Pons (tissue), 1 donor: ENCODE measurements at places on chromosomes 2 and 18.

DNA sequence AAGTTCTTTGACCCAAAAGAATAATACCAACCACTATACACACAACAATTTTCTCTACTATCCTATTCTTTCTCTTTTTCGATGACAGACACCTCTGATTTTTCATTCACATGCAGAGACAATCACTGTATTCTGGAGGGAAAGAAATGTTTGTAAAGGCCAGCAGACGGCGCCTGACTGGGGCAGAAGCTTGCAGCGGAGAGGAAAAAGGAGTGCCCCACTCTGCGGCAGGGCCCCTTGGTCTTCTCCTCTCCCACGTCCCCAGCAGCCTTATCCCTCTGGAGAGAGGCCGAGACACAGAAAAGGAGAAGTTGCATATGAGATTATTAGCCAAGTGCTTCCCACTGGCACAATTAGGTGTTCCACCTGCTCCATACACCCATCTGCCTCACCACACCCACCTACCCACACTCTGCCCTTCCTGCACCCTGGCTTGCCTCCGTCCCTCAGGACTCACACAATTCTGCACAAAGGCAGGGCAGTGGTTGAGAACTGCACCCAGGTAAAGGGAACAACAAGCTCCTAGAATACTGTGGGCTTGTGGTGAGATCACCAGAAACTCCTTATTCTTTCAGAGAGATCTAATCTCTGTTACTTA lies 687.3 kb downstream of the NRXN1 start:
- peak; percentile 30 for DNase-seq

DNA sequence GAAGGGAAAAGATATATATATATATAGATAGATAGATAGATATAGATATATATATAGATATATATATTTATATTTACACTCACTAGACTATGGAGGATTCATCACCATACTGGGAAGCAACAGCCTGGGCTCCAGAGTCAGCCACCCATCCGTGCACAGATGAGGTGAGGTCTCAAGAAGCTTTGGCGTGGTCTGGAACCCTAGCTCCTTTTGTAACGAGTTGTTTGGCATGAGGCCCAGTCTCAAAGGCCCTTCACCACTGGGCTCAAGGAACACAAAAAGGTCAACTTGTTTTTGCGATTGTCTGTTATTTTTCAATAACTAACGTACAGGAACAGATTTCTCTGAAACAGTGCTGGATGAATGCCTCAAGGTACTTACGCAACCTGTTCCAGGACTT lies 448.7 kb downstream of the CMPK2 start:
- no peak for DNase-seq

GRCh38 chr2:120919771-120920453 lies 184.2 kb downstream of the GLI2 start:
- no peak for DNase-seq

GRCh38 chr2:112776113-112776512 lies 8.2 kb downstream of the IL1A start:
- no peak for DNase-seq

- no peak for DNase-seq
These were observed 124.2 kb upstream of the CCDC68 start for GRCh38 chr18:55083461-55083860.

GRCh38 chr2:238141541-238142318 lies 3.3 kb downstream of the KLHL30 start:
- no peak for DNase-seq

- DNase-seq, result no peak
These were observed 178.8 kb downstream of the MC4R start for GRCh38 chr18:60193780-60194179.

DNA sequence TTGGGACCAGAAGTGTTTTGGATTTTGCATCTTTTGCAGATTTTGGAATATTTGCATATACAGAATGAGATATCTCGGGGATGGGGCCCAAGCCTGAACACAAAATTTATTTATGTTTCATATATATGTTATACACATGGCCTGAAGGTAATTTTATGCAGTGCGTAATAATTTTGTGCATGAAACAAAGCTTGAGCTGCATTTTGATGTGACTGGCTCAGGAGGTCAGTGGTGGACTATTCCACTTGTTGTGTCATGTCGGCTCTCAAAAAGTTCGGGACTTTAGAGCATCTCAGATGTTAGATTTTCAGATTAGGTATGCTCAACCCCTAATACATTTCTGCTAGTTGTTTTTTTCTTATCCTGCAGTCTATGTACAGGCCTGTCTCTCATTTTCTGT lies 145.4 kb downstream of the FAM210A start:
- peak; percentile 81 for DNase-seq

DNA sequence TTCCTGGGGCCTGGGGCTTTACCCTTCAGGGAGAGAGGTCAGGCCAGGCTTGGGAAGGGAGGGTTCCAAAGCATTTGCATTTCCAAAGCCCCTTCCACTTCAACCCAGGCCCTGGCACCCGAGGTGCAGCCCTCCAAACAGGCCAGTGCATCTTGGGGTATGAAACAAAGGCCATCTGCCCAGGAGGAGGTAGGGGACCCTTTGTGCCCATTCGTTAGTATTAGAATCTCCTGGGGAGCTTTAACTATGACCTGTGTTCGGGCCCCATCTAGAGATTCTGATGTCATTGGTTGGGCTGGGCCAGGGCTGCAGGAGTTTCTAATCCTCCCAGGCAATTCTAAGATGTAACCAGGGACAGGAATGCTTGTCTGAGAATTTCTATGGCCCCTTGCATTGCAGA lies 73.6 kb downstream of the CIB4 start:
- no peak for DNase-seq

DNA sequence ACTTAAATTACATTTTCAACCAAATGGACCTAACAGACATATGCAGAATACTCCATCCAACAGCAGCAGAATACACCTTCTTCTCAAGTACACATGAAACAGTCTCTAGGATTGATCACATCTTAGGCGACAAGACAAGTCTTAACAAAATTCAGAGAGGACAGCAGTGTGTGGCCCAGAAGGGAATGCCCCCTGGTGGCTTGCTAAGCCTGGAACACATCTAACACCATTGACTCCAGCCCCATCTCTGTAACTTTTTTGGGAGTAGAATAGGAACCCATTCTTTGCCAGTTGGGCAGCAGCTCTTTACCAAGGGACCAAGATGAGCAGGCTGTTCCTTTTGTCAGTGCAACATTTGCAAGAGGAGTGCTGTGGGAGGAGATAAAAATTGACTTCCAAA lies 249.9 kb downstream of the PLCL1 start:
- peak; percentile 60 for DNase-seq

- DNase-seq, result no peak
These were observed 204.6 kb downstream of the SP3 start for GRCh38 chr2:173760553-173760952.

- DNase-seq, result no peak
These were observed 195.7 kb upstream of the SESTD1 start for GRCh38 chr2:179460181-179460929.

- DNase-seq, result peak; percentile 9
These were observed 180.6 kb upstream of the RBMS1 start for GRCh38 chr2:160674146-160674750.

GRCh38 chr18:40921845-40922629 lies 1033.0 kb upstream of the PIK3C3 start:
- DNase-seq, result no peak

DNA sequence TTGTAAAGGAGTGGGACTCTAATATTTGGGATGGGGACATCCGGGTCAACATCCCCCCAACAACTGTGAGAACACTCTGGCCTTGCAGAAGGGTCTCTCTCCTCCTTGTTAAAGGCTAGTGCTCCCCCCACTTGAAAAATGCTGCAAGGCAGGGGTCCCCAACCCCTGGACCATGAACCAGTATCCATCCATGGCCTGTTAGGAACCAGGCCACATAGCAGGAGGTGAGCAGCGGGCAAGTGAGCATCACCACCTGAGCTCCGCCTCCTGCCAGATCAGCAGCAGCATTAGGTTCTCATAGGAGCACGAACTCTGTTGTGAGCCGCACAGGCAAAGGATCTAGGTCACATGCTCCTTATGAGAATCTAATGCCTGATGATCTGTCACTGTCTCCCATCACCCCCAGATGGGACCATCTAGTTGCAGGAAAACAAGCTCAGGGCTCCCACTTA lies 243.9 kb upstream of the ID2 start:
- DNase-seq, result no peak

GRCh38 chr18:62612289-62612645 lies 89.4 kb downstream of the ZCCHC2 start:
- no peak for DNase-seq

GRCh38 chr2:65300761-65301711 lies 73.4 kb downstream of the ACTR2 start:
- DNase-seq, result peak; percentile 58

DNA sequence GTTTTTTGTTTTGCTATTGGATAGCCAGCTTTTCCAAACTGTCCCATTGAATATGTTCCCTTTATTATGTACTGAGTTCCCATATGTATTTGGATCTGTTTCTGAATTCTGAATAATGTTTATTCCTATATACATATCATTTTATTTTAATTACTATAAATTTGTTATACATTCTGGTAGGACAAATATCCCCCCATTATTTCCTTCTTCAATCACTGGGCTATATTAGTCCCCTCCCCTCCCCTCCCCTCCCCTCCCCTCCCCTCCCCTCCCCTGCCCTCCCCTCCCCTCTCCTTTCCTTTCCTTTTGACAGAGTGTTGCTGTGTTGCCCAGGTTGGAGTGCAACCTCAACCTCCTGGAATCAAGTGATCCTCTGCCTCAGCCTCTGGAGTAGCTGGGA lies 26.3 kb downstream of the RAB3GAP1 start:
- DNase-seq, result no peak

DNA sequence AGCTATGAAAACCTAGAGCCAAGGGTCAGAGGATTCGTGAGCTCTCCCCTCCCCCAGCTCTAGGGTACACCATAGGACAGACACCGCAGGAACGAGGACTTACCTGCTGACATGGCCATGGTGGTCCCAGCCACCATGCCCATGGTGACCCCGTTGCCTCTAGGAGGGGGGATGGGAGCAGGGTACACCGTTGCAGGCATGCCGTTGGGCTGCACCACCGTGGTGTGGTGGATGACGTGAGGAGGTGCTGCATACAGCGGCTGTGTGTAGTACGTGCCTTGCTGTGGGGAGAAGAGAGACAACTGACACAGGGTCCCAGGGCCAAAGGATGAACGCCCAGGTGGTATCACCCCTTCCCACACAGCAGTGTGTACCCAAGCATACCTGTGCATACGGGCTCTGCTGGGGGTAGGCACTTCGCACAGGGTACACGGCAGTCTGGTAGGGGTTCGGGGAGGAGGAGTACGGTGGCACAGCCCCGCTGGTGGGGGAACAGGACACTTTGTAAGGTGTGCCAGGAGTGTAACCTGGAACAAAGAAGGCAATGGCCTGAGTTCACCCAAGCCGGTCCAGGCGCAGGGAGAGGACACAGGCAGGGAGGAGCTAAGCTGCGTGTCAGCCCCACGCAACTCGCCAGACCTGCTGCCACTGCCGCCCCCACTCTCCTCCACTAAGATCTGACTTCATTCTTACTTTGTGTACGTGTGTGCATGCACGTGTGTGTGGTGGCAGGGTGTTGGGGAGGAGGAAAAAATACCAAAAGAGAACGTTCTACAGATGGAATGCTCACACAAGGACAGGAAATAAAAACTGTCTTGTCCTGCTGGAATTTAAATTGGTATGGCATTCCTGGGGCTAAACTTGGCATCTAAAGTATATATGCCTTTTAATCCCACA lies 37.8 kb downstream of the FAM168B start:
- DNase-seq, result no peak

DNA sequence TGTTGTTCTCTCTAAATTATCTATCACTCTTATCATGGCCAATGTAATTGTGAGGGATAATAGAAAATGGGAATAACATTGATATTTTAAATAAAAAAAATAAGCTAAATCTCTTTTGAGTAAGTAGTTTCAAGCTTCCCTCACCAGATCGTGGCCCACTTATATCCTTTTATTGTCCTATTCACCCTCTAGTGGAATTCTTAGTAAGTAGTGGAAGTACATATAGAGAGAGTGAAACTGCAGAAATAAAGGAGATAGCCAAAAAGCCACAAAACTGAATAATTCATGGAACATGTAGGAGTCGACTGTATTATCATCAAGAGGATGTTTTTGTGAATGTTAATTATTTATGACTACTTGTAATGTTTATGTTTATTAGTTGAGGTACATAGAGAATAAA lies 66.1 kb upstream of the DTNA start:
- peak; percentile 57 for DNase-seq

- DNase-seq, result no peak
These were observed 4.1 kb upstream of the SLC39A10 start for GRCh38 chr2:195652911-195653310.

DNA sequence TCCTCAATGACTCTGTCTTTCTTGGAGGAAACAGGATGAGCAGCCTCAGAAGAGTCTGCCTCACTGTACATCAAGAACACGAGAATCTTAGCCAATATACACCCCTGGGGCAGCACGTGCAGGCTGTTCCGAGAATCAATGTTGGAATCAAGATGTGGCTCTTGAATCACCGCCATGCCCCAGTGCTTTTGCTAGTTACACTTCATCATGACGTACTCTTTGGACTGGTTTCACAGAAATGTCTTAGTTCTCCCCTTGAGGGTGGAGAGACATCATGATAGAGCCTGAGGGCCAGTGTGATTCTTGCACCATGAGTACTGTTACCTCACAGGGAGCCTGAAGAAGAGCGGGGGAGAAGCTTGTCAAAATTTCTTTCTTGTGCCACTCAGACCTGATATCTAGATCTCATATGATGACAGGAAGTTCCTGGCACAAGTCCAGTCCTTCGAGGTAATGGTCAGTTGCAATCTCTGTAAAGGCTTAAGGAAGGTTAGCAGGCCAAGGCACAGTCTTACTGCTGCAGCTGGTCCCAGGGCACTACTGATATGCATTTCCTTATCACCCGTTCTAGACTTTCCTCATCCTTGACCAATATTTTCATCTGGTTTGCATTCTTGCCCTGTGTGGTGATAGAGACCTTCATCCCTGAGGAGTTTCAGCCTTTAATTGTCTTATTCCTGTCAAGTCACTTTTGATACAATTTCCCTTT lies 28.2 kb upstream of the STAT4 start:
- no peak for DNase-seq

GRCh38 chr18:25305584-25305983 lies 46.4 kb downstream of the ZNF521 start:
- DNase-seq, result no peak

DNA sequence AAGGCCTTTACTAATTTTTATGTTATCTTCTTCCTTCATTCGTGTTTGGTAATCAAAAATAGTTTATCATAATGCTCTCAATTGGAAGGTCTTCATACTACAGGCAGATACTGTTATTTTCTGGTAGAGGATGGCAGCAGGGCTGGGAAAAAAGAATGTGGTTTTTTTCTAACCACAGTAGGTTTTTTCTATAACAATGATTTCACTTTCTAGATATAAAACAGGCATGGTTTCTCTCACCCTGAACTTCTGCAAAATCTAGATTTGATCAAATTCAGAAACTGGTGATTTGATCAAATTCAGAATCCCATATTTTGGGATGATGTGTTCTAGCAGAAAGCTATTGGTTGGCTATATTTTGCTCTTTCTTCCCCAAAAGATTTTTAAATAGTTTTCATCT lies 27.6 kb downstream of the BCL11A start:
- DNase-seq, result no peak
